ENCODE measurements at places on chromosomes 6 and 20. TPM values are rescaled to one million over a fixed set of nuclear protein-coding genes. Genes with fewer than 3 reads are reported as not detected.

NKX2-4 gene
- not detected for total RNA-seq

PRSS35 gene
- 0.44 TPM for total RNA-seq

DEF6 gene
- total RNA-seq = 0.22 TPM

HUS1B gene
- total RNA-seq = 2.0 TPM

NNAT gene
- total RNA-seq = 0.43 TPM

ARMH2 gene
- total RNA-seq = not detected

TREM2 gene
- not detected for total RNA-seq

FOXC1 gene
- 1.0 TPM for total RNA-seq

FANCE gene
- 12.3 TPM for total RNA-seq

CGA gene
- total RNA-seq = not detected

TINAG gene
- total RNA-seq = not detected

CTAGE9 gene
- not detected for total RNA-seq

CYP39A1 gene
- 0.22 TPM for total RNA-seq

SMAP1 gene
- 21.3 TPM for total RNA-seq

ME1 gene
- total RNA-seq = 7.4 TPM

TRIM15 gene
- not detected for total RNA-seq

STXBP5 gene
- total RNA-seq = 59.6 TPM

CCDC170 gene
- total RNA-seq = under 0.01 TPM

ENPP3 gene
- 0.29 TPM for total RNA-seq

MTFR2 gene
- 0.22 TPM for total RNA-seq

SLC13A3 gene
- 4.6 TPM for total RNA-seq

PLCB4 gene
- total RNA-seq = 5.0 TPM
